ENCODE measurements at places on chromosomes 7 and 10.

- DNase-seq = no peak
Observed at GRCh38 chr10:126459878-126460481, 71.7 kb upstream of the ADAM12 start.

DNA sequence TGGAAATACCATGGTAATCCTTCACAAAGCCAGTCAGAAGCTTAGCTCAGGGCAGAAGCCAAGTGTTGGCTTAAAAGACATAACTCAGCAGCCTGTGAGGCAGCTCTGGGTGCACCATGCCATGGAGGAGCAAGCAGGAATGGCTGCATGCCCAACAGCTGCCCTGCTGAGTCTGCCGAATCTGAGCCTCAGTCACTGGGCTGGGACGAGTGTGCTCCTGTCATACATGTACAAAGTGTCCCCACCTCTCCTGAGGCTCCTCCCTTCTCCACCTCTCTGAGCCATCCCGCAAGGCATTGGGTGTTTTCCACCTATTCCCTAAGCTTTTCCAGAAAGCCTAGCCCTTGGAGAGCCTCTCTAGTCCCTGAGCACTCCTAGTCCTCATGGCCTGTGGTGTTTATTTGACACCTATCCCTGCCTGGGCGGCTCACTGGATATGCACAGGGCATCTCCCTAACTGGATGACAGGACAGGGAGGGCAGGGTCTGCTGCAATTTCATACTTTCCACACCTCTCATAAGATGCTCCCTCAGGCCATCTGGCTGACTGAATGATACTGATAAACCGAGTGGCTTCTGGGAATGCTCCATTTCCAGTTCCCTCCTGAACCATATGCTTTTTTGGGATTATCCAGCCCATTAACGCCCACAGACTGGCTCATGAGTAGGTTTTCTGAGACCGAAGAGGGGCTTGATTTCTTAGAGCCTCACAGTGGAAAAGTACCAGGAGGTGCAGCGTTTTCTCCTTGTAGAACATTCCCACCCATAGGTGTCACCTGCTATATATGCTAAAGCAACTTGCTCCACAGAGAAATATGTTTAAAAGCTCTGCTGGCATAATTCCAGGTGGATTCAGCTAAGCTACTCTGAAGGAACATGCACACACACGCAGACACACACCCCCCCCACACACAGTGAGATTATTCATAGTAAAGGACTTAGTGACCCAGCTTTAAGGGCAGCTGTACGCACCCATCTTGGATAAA is 199.3 kb downstream of the SNX10 start:
- DNase-seq = peak; percentile 92

DNA sequence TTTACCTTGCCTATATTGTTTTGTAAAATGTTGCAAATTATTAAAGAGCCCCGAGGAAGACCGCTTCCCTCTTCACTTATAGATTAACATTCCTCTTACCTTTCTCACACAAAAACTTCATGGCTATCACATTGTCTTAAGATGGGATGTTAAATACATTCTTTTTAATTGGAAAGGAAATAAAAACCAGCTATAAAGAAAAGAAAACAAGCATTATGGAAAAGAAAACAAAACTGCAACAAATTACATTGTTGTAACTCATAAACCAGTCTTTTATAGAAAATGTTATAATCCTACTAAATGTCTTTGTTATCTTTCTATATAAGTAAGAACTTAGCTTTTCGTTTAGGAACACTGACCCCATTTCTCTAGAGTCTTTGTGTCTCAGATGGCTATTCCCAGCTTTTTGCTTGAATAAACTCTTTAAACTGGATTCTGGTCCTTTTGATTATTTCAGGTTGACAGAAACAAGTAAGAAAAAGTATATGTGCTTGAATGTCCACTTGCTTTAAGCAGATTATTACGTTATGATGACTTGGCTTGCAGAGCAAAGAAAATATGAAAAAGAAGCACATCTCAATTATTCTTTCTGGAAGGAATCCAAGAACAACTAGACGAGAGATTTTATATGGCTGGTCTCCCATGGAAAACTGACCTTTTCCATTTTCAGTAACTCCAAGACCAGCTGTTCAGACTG is 128.2 kb downstream of the AKR1D1 start:
- DNase-seq = peak; percentile 49

GRCh38 chr10:132563485-132564248 is 26.1 kb downstream of the INPP5A start:
- no peak for DNase-seq

DNA sequence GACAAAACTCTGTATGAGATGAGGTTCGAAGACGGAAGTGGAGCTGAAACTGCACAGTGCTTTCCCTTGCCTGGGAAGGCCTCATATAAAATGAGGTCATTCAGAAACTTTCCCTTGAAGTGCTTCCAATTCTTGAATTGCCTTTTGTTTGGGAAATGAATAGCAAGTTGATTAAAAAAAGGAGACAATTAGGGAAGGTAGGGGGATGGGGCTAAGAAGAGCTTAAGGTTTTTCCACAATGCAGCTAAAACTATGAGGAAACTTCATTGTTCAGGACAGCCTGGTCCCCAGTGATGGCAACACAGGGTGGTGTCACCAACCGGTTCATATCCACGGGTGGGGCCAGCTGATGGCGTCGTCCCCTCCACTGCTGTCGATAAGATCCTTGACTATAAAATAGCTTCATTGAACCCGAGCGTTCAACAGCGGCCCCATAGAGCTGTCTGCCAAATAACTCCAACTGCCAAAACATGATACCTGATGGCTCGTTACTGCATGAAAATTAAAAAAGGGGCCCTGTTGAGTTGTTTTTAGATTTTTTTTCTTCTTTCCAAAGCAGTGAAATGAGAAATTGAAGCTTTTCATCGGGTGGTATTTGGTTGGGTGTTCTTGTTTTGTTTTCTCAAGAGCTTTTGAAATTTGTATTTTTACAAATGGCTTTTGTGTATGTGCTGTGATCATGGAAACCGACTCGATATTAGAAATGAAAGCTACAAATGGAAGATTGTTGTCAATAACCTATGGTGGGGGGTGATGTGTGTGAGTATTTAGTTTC is 2.8 kb upstream of the CELF2 start:
- peak; percentile 12 for DNase-seq

- no peak for DNase-seq
Observed at GRCh38 chr7:97020996-97021746, 3.5 kb downstream of the DLX5 start.

DNA sequence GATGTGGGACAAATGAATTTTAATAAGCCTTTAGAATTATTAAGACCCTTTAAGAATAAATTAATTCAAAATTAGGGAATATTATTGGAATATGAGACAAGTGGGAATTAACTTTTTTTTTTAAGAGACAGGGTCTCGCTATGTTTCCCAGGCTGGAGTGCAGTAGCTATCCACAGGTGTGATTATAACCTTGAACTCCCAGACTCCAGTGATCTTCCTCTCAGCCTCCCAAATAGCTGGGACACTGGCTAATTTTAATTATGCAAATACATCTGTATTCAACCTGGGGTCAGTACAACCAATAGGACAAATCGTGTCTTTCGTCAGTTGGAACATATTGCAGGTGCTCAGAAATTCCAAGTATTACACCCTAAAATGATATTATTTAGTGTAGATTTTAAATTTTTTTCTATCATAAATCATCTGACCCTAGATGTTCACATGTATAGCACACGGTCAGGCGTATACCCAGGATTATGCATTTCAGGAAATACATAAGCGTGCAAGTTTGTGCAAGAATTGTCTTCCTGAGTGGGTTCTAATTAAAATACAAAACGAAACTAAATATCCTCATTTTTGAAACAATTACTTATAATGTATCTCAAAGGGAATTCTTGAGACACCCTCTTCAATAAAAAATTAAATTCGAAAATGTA is 1.2 kb downstream of the NT5C3A start:
- DNase-seq = no peak

GRCh38 chr7:29405891-29406290 is 157.7 kb upstream of the PRR15 start:
- no peak for DNase-seq

DNA sequence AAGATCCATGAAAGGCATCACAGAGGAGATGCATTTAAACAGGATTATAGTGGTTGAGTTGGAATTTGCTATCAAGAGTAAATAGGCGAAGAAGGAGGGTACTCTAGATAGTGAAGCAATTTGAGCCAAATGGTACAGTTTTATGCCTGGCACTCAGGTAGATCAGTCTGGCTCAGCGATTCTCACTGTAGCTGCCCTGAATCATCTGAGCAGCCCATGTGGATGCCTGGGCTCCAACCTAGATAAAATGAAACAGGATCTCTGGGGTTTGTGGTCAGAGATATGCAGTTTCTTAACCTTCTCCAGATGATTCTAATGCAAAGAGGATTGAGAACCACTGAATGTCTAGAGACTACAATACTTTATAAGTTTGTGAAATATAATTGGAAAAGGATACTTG is 282.0 kb upstream of the FZD1 start:
- DNase-seq = no peak

DNA sequence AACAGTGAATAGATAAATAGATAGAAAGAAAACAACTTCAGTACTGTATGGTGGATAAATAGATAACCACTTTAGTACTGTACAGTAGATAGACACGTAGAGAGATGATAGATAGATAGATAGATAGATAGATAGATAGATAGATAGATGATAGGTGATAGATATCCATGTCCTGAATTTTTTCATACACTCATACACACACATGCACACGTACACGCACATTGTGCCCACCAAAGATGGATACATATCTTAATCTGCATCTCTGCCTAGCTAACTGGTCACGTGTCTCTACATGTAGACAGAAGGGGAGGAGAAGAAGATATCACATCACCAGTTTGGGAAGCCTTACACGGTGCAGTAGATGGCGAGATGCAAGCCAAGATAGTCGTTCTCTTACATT is 99.2 kb downstream of the ARID5B start:
- no peak for DNase-seq

- DNase-seq = no peak
Observed at GRCh38 chr10:70308121-70309060, 24.6 kb upstream of the NPFFR1 start.

- no peak for DNase-seq
Observed at GRCh38 chr10:17075533-17076359, 53.9 kb downstream of the CUBN start.

GRCh38 chr7:127732306-127732705 is 80.3 kb downstream of the SND1 start:
- DNase-seq = no peak

GRCh38 chr7:38425509-38425908 is 152.1 kb upstream of the TARP start:
- no peak for DNase-seq

DNA sequence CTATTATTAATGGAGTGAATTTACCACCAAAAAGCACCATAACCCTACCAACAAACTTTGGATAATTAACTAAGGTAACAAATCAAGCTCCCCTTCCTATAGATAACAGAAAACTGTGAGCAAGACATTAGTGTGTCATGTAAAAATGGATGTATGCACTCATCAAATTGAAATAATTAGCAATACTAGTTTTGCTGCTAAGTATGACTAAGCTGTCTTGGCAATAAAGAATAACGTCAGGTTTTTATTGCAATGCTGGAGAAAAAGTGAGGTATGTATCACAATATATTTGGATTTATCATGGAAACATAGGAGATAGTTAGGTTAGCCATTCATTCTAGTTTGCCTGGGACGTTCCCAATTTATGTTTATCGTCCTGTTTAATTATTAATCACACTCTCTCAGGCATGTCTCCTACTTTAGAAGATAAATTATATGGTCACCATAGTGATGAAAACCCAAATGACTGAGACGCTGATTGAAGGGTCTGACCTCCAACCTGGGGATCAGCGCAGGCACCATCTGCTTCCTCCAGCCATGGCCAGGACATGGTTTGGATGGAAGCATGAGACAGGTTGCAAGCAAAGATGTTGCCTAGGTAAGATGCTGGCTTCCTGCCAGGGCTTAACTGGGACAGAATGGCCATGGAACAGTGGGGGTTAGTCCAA is 125.6 kb downstream of the FANK1 start:
- no peak for DNase-seq

DNA sequence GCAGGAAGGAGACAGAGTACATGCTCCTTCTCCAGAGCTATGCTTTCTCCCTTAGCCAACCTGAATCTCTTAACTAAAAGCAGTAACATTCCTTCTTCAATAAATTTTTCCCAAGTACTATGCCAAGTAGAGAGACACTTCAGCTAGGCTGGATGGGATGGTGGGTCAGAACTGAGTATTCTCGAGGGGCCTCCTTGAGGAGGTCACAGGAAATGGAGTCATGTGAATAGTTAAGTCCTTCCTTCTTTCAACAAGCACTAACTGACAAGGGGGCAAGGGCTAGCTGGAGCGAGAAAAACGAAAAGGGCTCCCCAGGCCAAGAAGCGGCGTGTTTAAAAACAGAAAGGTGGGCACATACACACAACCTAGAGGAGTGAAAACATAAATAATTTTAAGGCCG is 5.5 kb downstream of the RSU1 start:
- DNase-seq = no peak

DNA sequence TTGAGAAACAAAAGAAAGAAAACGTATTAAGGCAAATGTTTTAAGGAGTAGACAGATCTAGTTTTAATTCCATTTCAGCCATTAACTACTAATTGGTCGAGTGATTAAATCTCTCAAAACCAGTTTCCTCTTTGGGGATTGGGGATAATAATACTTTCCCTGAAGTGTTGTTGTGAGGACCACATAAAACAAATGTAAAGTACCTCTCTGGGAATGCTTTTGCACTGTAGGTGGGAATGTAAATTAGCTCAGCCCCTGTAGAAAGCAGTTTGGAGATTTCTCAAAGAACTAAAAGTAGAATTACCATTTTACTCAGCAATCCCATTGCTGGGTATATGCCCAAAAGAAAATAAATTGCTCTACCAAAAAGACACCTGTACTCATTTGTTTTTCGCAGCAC is 36.0 kb upstream of the PPP1R3C start:
- no peak for DNase-seq

DNA sequence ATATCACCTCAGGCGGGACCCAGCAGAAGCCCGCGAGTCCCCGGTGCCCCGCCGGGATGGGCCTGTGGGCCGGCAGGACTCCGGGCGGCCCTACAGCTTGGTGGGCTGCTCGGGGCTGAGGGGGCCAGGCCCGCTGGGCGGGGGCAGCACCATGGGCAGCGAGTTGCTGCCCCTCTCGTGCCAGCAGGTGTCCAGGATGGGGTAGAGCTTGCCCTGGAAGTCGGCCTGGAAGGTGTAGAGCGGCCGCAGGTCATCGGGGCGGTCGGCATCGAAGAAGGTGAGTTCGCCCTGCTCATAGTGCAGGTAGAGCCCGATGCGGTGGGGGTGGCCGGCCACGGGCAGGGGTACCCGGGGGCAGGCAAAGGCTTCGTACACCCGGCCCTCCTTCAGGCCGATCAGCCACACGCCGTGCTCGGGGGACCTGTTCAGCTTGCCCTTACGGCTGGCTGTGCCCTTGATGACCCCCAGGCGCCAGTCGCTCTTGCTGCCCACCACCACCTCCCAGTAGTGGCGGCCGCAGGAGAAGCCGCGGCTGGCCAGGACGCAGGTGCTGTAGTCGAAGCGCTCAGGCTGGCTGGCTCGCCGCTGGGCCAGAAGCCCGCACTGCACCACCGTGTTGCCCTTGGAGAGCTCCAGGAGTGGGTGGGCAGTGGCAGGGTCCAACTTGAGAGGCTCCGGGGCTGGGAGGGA is 4.3 kb upstream of the NSUN5 start:
- no peak for DNase-seq

- DNase-seq = peak; percentile 77
Observed at GRCh38 chr10:25758041-25758457, 176.0 kb upstream of the MYO3A start.

All from NCI-H1105 treated with DMSO at 0.1 percent for 48 hours (cell line).